ENCODE measurements at places on chromosomes 1 and 21.
A peak's percentile ranks its signal among the peaks of the same experiment; 100 is the strongest.

- DNase-seq, result no peak
These were observed 176.3 kb downstream of the AJAP1 start for GRCh38 chr1:4830707-4831106.

- no peak for DNase-seq
These were observed 4.3 kb upstream of the CCN1 start for GRCh38 chr1:85576266-85576641.

- peak; percentile 75 for DNase-seq
These were observed 15.4 kb downstream of the BTG2 start for GRCh38 chr1:203320591-203321272.

GRCh38 chr1:152858062-152858461 is 1.7 kb upstream of the LCE7A start:
- no peak for DNase-seq

- no peak for DNase-seq
These were observed 5.1 kb downstream of the BEND5 start for GRCh38 chr1:48771561-48771960.

DNA sequence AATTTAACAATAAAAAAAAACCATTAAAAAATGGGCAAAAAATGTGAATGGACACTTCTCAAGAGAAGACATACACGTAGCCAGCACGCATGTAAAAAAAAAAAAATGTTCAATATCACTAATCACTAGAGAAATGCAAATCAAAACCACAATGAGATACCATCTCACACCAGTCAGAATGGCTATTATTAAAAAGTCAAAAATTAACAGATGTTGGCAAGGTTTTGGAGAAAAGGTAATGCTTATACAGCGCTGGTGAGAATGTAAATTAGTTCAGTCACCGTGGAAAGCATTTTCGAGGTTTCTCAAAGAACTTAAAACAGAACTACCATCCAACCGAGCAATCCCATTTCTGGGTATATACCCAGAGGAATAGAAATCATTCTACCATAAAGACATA is 1091.5 kb upstream of the B3GALT2 start:
- no peak for DNase-seq

DNA sequence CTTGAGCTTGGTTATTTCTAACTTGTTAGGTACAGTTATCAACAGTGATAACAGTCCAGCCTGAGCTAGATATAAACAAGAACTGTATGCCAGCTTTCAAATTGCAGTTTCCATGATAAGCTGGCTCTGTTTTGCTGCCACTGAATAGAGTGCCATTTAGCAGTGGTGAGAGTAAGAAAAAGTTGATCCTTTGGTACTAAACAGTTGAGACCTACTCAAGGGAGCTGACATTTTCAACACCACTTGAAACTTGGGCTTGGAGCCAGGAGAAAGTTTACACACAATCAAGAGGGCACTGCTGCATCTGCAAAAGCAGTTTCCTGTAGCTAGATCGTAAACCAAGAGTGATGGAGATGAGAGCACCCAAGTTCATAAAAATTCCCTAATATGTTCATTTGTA is 131.3 kb downstream of the RGS7 start:
- DNase-seq, result no peak

GRCh38 chr1:230807029-230807428 is 59.8 kb downstream of the CAPN9 start:
- no peak for DNase-seq

GRCh38 chr1:113684153-113684541 is 75.1 kb downstream of the PHTF1 start:
- DNase-seq, result no peak
